ENCODE measurements at places on chromosomes 5 and 9.
A peak's percentile ranks its signal among the peaks of the same experiment; 100 is the strongest.

DNA sequence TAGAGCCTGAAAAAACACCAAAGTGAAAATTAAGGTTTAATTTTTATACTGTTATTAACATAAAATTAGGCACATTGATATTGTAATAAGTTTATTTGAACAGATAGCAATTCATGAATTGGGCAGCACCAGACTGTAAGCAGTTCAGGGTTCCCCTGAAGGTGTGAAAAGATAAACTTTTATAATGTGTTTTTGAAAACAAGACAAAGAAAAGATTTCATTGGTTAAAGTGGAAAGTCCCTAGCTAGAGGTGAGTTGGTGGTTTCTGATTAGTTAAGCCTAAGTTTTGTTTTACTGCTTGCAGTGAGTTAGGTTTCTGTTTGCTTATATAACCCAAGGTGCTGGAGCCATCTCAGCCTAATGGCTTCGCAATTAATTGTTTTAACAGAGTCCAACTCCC, 96.5 kb upstream of the RPS23 start:
- DNase-seq: no peak

- no peak for DNase-seq
These were observed 4.6 kb downstream of the TEX48 start for GRCh38 chr9:114677418-114677817.

- DNase-seq: no peak
These were observed 54.9 kb upstream of the CDH9 start for GRCh38 chr5:27093279-27093678.

GRCh38 chr5:178304016-178304415, 71.4 kb upstream of the PHYKPL start:
- no peak for DNase-seq

DNA sequence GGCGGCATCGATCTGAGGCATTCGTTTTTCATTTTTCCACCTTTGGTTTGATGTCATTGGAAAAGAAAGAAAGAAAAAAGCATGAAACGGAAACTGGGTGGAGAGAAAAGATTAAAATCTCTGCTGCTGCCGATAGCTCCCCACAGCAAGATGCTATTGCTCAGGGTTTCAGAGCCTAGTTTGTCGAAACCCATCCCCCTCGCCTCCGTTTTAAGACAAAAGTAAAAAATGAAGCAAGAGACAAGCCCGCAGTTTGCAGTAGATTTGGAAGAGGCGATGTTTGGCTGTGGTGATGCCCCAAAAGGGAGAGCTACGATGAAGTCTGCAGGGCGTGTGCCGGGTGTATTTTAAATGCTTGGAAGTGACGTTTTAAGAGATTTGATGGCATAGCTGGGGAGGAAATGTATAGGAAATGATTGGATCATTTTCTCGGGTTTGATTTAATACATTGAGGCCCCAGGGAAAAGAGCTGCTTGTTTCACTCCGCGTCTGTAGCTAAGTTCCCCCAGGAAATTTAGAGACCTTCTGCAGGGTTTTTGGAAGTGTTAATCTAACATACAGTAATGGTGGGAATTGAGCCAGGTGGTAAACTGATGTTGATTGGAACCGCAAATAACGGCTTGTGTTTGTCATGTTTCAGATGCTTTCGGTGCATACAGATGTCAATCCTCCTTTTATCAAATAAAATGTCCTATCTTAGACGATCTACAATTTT, 909 bp downstream of the NDFIP1 start:
- DNase-seq: no peak

DNA sequence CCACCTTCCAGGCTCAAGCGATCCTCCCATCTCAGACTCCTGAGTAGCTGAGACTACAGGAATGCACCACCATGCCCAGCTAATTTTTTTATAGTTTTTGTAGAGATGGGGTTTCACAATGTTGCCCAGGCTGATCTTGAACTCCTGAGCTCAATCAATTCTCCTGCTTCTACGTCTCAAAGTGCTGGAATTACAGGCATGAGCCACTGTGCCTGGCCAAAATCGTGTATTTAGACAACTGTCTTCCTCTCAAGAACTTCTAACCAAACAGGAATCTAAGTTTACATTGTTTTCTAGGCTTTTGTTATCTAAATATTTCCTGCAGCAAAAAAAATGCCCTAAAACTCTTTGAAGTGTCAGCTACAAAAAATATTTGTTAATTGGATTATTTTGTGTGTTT, 78.8 kb downstream of the NLN start:
- no peak for DNase-seq

GRCh38 chr9:79880626-79881025, 308.9 kb downstream of the TLE4 start:
- no peak for DNase-seq

DNA sequence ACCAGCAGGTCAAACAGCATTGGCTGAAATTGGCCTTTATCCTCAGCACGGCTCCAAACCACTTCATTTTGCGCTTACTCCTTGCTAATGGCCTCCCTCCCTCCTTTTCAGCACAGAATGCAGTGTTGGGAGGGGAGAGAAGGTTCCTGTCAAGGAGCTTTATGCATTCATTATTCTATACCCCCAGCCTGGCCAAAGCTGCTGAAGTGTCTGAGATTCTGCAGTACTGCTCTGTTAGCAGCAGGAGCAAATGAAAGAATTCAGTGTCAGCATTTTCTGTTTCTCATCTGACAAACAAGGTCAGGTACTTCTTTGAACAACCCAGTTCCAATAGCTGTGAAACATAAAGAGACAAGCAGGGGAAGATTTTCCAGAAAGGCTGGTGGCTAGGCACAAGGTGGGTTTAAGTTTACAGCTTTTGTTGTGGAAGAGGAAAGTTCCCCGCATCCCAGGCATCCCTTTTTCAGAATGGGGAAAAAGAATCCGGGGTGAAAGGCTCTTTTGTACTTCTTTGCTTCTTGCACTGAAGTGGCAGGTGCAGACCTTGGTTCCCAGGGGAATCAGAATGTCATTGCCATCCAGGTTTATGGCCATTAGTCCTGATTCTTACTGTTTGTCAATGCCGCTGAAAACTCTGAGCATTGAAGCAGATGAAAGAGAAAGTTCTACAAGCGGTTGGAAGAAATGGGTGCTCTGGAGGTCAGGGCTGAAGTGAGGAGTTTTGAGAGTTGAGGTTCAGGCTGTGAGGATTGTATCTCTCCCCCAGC, 109.3 kb upstream of the APC start:
- no peak for DNase-seq

DNA sequence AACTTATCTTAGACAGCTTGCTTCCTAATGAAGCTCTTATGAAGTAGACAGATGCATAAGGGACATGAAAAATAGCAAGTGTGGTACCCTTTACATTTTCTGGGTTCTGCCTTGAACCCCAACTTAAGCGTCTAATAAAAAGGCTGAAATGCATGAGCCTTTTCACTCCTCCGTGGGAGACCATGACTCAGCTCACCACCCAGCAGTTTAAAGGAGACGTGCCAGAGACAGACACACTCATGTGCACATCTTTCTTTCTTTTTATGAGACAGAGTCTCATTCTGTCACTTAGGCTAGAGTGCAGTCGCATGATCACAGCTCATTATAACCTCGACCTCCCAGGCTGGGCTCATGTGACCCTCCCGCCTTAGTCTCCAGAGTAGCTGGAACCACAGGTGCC, 22.3 kb downstream of the CTXN3 start:
- no peak for DNase-seq

- no peak for DNase-seq
These were observed 5.5 kb downstream of the ADAMTSL1 start for GRCh38 chr9:18479405-18479804.

GRCh38 chr9:23545728-23546127, 280.3 kb downstream of the ELAVL2 start:
- DNase-seq: no peak

DNA sequence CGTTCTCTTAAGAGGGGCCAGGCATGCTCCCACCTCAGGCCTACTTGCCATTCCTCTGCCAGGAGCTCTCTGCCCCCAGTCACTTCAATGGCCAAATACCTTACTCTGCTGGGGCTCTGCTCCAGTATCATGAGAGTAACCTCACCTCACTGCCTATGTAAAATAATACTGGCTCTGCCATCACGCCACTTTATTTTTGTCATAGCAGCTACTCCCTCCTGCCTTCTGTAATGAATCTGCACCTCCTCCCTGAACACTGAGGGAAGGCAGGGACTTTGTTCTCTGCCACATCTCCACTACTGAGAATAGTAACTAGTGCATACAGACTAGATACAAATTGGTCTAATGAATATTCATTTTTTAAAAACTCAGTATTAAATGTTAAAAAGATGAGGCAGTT, 33.8 kb downstream of the MACROH2A1 start:
- DNase-seq: no peak

DNA sequence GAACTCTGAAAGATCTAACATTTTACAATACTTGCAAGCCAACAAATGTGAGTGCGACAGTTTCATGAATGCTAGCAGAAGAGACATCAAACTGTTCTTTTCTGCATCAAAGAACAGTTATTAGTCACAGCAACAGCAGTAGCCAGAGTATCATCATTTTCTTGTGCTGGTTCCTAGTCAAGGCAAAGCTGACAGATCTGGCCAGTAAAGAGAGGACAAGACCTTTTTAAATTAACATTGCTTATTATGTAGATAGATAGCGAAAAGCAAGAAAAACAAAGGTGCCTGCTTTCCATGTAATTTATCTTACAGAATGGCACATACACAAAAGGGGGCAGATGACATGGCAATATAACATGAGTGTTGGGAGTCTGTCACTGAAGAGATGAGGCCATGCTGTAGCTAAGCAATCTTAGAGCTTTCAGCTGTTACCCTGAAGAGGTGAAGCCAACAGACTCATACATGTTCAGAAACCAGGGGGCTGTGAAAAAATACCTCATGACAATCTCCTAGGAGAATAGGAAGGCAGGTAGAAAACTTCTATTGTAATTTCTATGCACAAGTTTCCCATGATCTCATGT, 626.6 kb upstream of the TYRP1 start:
- no peak for DNase-seq

DNA sequence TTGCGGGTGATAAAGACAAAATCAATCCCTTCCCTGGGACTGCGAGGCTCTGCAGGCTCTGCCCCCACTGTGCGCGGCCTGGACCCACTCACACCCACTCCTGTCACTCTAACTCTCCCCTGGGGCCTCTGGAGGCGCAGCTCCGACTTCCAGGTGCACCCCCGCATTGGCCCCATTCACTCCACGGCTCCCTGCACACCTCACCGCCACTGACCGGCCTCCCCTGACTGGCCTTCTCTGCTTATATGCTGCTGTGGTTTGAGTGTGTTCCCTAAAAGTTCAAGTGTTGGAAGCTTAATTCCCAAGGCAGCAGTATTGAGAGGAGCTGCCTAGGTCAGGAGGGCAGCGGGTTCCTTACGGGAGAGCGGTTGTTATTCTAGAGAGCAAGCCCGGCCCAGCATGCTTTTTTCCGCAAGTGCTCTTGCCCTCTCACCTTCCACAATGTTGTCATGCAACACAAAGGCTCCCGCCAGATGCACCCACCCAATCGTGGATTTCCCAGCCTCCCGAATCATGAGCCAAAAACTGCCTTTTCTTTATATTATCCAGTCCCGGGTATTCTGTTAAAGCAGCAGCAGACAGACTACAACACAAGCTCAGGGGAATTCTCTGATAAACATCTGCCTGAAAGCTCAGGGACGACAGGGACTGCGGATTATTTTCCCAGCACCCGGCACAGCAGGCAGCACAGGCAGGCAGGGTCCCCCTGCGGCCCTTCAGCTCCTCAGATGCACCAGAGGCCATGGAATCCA, 73.5 kb upstream of the LRRTM2 start:
- DNase-seq: no peak

GRCh38 chr9:18720691-18721090, 246.7 kb downstream of the ADAMTSL1 start:
- DNase-seq: no peak

GRCh38 chr5:71882826-71883741, 164.0 kb downstream of the CARTPT start:
- no peak for DNase-seq

DNA sequence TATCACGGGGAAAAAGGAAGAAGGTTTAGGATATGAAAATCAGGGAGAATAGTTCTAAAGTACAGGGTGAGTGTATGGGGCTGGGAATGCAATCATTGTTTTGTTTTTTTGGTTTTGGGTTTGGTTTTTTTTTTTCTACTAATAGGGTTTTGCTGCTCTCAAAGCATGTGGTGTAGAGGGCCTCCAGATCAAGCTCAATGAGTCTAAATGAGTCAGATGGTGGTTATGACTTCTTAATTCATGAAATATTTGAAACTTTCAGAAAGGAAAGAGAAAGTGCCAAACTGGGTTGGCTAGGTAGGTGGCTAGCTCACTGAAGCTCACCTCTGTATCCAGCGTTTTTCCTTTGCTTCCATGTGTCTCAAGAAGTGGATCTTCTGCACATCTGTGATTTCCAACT, 10.7 kb downstream of the OR1L8 start:
- DNase-seq: no peak

- peak; percentile 91 for DNase-seq
These were observed 33.4 kb upstream of the PTGER4 start for GRCh38 chr5:40646266-40646665.

- no peak for DNase-seq
These were observed 215.2 kb downstream of the SMARCA2 start for GRCh38 chr9:2230362-2230761.

- no peak for DNase-seq
These were observed 176.8 kb upstream of the RASEF start for GRCh38 chr9:83239747-83240146.

DNA sequence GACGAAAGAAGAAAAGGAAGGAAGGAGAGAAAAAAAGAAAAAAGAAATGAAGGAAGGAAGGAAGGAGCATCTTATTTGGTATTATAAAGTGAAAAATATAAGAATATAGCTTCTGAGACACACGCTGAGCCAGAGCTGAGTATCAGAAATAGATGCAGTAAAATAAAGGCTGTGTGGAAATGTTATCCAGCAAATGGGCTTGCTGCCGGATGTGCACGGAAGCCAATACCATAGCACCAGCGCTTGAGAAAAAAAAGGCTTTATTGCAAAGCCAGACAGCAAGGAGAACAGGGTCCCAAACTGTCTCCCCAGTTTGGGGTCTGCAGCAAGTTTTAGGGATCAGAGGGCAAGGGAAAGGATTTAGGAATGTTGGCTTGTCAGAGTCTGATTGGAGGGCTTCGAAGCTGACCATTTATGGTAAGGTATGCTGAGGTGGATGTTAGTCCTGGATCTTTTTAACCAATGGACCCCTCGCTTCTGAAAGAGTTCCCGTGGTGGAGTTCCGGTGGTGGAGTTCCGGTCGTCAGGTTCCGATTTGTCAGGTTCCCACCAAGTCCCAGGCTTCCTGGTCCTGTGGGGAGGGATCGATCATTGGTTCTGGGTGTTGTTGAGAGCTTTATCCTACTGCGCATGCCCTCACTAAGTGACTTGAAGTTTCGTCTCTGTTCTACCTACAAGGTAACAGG, 70.4 kb downstream of the SFXN1 start:
- DNase-seq: no peak

DNA sequence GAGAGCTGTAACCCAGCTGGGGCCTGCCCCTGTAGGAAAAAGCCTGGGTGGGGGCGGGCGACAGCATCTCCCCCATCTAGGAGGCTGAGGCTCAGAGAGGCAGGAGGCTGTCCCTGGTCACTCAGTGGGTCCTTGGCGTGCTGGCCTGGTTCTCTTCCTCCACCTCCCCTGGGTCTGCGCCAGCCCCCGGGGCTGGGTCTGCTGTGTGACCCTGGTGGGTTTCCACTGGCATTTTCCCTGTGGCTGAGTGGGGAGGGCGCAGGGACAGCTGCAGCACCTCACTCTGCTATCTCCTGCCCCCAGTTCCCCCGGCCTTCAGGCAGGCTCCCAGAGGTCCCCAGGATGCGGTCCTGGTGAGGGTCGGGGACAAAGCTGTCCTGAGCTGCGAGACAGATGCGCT, 59.5 kb upstream of the ASS1 start:
- DNase-seq: no peak

GRCh38 chr5:122704247-122705036, 70.4 kb upstream of the SNX2 start:
- peak; percentile 28 for DNase-seq

- DNase-seq: no peak
These were observed 70.3 kb downstream of the DAB2IP start for GRCh38 chr9:121721770-121722169.

- DNase-seq: peak; percentile 71
These were observed at the start of gene ZMYND19 for GRCh38 chr9:137590469-137591383. TSS of gene ZMYND19 (minus strand) at chr9:137590512. CDS start at chr9:137590263, 249 bp downstream.

Measured in NCI-H748 treated with DMSO at 0.1 percent for 48 hours (cell line).